ENCODE measurements at places on chromosomes 2 and 18.

DNA sequence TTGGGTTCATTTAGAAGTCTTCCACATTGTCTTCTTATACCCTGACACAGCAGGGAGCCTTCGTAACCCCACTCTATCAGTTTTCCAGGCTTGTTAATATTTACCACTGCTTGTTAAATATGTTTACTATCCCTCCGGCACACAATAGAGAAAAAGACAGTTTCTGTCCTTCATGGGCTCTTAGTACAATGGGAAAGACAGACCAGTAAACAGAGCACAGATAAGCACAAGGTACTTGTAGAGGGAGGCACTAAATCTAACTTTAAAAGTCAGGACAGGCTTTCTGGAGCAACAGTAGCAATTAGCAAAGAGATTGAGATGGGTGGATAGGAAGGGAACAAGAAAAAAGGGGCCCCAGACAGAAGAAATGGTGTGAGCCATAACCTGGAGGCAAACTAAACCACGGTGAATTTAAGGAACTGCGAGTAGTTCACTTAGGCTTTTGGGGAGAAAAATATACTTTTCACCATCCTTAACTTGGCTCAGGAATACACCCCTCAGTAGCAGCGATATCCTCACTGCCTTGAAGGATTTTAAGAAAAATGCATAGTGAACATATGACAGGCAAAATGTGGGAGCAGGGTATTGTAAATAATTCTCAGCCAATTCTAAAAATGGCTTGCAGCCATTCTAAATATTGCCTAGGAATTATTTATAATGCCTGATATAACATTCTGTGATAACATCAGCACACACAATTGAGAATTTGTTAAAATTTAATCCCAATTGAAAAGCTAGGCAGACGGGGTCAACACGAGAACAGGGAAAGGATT is 383.7 kb downstream of the CDH2 start:
- no peak for DNase-seq

DNA sequence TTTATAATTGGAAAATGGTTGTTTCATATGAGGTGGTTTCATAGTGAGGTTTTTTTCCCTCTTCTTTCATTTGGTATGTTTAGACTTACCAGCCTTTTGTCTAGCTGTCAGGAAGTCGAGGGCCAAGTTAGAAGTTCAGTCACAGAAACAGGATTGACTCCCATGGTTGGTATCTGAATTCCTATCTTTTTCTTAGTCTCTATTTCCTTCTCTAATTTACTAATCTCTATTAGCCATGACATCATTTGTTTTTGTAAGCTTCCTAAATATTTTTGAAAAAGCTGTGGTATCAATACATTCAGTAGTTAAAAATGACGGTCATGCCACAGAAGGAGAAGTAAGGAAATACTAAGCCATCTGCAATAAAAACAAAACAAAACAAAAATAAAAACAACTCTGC is 206.9 kb downstream of the CCDC85A start:
- no peak for DNase-seq

GRCh38 chr2:168948621-168949212 is 47.6 kb downstream of the G6PC2 start:
- DNase-seq = peak; percentile 5

DNA sequence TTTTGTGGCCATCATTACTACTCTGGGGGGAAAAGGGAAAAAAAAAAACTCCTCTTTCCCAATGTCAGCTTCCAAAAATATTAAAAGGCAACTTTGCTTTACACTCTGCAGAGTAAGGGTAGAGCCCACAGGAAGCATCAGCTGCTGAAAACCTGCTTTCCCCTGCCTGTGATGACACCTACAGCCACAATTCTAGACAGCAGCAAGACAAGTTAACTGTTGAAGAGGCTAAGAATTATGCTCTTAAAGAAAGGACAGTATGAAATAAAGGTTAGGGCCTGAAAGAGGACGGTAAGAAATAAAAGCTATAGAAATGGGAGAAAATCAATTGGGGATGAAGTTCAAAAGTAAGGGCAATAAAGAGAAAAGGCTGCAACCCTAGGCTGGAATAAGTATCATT is 3.0 kb downstream of the PDE11A start:
- DNase-seq = no peak

- no peak for DNase-seq
These were observed 196.9 kb upstream of the RAB6C start for GRCh38 chr2:129782633-129782990.

DNA sequence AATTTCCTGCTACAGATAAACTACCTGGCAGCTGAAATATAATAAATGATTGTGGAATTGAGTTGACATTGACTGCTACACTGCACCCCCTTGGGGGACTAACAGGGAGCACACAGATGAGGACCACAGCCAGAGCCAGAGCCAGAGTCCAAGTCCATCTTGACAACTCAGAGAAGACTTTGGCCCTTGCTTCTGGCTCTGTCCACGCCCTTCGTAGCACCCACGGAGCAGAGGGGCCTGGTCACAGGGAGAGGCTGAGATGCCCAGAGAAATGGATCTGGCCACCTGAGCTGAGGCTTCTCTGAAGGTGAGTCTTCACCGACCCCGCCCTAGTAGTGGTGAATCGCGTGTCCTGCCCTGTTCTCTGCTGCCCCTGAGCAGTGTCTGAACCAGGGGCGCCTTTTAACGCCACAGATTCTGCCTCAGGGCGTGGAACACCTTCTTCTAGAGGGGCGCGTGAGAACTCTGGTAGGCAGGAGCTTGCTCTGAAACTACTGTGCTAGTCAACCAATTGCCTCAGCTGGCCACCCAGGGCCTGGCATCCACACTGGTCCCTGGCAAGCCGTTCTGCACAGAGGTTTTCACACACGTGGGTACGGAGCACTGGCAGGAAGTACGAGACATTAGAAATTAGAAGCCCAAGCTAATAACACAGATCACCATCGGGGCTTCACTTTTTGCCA is 35.7 kb upstream of the MAT2A start:
- DNase-seq = peak; percentile 51

GRCh38 chr2:8170552-8171327 is 511.1 kb upstream of the ID2 start:
- DNase-seq = no peak

- no peak for DNase-seq
These were observed 199.4 kb downstream of the IRS1 start for GRCh38 chr2:226600184-226600583.

- DNase-seq = no peak
These were observed 2.4 kb downstream of the FABP1 start for GRCh38 chr2:88125344-88125923.

GRCh38 chr2:219171231-219171651 is 1.4 kb upstream of the SLC23A3 start:
- peak; percentile 58 for DNase-seq

DNA sequence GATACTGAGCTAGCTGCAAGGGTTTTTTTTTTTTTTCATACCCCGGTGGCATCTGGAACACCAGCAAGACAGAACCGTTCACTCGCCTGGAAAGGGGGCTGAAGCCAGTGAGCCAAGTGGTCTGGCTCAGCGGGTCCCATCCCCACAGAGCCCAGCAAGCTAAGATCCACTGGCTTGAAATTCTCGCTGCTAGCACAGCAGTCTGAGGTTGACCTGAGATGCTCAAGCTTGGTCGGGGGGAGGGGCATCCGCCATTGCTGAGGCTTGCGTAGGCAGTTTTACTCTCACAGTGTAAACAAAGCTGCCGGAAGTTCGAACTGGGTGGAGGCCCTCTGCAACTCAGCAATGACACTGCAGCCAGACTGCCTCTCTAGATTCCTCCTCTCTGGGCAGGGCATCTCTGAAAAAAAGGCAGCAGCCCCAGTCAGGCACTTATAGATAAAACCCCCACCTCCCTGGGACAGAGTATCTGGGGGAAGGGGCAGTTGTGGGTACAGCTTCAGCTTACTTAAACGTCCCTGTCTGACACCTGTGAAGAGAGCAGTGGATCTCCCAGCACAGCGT is 5.1 kb upstream of the MIB1 start:
- DNase-seq = no peak

DNA sequence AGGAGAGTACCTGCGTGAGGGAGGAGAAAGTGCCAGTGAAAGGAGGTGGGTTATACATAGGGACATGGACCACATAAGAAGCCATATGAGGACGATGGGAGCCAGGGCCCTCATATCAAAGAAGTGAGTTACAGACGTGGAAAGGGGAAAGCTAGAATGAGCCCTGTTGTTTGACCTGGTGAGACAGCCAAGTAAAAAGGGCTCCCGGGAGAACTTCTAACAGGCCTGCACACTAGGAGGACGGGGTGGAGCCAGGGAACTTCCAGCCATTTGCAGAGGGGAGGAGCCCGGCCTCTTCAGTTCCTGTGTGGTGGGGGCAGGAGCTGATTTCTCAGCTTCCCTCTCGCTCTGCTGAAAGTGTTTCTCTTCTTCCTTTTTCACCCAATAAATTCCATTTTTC is 84.1 kb upstream of the SLC66A3 start:
- no peak for DNase-seq

GRCh38 chr18:22828171-22828570 is 105.0 kb upstream of the RBBP8 start:
- DNase-seq = no peak

- DNase-seq = no peak
These were observed 44.7 kb downstream of the PDK1 start for GRCh38 chr2:172600557-172601008.

DNA sequence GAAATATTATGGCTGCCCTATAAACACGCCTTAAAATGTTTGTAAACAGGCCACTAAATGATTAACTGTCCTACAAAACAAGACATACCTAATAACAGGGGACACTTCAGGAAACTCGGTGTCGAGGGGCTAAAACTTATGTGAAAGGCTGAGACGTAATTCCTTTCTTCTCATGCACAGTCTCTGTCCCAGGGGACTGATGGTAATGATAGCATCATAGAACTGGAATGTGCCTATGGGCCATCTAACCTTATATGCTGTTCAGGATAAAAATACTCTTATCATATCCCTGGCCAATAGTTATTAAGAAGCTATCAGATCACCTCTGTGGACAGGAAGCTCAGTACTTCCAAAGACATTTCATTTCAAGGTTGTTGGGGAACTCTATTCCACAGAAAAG is 252.6 kb upstream of the RASGRP3 start:
- no peak for DNase-seq

- no peak for DNase-seq
These were observed 15.7 kb upstream of the NMI start for GRCh38 chr2:151305129-151305691.

DNA sequence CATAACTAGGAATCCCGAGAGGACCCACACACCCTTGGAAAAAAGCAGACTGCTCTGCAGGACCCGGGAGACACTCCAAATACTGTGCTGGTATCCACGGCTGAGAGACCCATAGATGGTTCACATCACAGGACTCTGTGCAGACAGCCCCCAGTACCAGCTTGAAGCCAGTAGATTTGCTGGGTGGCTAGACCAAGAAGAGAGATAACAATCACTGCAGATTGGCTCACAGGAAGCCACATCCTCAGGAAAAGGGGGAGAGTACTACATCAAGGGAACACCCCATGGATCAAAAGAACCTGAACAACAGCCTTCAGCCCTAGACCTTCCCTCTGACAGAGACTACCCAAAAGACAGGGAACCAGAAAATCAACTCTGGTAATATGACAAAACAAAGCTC is 223.8 kb upstream of the LRATD1 start:
- no peak for DNase-seq

GRCh38 chr2:239365782-239366435 is 34.9 kb downstream of the HDAC4 start:
- no peak for DNase-seq

GRCh38 chr2:118470297-118470696 is 377.2 kb downstream of the EN1 start:
- DNase-seq = no peak

GRCh38 chr2:213317929-213318328 is 33.7 kb downstream of the SPAG16 start:
- no peak for DNase-seq

DNA sequence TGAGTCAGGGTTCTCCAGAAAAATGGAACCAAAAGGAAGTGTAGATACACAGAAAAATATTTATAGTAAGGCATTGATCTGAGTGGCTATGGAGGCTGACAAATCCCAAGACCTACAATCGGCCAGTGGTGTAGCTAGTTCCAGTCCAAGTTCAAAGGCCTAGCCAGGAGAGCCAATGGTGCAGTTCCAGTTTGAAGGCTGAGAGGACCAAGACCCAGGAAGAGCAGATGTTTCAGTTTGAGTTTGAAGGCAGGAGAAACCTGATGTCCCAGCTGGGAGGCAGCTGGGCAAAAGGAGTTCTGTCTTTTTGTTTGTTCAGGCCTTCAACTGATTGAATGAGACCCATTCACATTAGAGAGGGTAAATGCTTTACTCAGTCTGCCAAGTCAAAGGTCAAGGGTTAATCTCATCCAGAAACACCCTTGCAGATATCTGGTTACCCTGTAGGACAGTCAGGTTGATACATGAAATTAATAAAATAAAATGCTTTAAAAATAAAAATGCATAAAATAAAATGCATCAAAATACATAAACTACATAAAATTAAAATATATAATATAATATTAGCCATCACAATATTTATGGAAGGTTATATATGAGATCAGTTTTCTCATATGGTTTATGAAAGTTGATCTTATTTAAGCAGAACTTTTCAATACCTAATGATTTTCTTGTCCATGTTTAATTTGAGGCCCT is 38.7 kb downstream of the KCNE4 start:
- no peak for DNase-seq

- no peak for DNase-seq
These were observed 67.1 kb downstream of the ABCG8 start for GRCh38 chr2:43905871-43906270.

DNA sequence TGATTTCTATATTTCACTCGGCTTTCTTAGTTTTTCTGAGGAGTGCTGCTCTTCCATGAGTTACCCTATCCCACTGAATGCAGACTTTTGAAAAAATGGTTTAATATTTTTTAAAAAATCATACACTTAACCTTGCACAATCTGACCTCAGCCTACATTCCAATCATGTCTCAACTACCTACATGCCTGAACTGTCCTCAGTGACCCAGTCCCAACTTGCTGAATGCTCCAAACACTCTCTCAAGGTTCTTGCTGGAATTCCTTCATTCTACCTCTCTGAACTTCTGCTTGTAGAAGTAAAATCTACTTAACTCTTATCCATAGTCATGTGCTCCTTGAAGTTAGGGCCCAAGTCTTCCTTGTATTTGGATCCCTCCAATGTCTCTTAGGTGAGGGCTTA is 181.6 kb downstream of the XIRP2 start:
- DNase-seq = no peak

GRCh38 chr2:32289165-32289999 is 11.7 kb downstream of the YIPF4 start:
- DNase-seq = peak; percentile 46

- DNase-seq = no peak
These were observed 257.6 kb upstream of the RAB6C start for GRCh38 chr2:129721846-129722245.

- no peak for DNase-seq
These were observed 555.3 kb downstream of the RNF144A start for GRCh38 chr2:7472465-7472864.

DNA sequence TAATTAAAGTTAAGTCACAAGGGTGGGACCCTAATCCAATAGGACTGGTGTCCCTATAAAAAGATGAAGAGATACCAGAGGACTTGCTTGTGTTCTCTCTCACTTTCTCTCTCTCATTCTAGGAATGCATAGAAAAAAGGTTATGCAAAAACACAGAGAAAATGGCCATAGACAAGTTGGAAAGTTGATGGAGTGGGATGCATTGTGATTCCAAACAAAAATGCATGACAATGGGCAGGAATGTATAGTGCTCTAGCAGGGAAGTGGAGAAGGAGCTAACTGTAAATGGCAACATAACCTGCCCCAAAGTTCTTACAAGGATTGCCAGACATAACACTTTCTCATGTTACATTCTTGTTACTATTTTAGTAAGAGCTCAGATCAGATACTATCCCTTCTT is 301.6 kb upstream of the LRATD1 start:
- DNase-seq = no peak

- DNase-seq = peak; percentile 61
These were observed 2.1 kb downstream of the POMC start for GRCh38 chr2:25165992-25166875.
